ENCODE measurements at places on chromosomes 6 and 20.

- DNase-seq, result no peak
Observed at GRCh38 chr20:24459733-24460132, 9.7 kb upstream of the SYNDIG1 start.

- no peak for DNase-seq
Observed at GRCh38 chr6:14770040-14770439, 475.8 kb upstream of the JARID2 start.

- no peak for DNase-seq
Observed at GRCh38 chr20:59448196-59448595, 147.8 kb downstream of the EDN3 start.

DNA sequence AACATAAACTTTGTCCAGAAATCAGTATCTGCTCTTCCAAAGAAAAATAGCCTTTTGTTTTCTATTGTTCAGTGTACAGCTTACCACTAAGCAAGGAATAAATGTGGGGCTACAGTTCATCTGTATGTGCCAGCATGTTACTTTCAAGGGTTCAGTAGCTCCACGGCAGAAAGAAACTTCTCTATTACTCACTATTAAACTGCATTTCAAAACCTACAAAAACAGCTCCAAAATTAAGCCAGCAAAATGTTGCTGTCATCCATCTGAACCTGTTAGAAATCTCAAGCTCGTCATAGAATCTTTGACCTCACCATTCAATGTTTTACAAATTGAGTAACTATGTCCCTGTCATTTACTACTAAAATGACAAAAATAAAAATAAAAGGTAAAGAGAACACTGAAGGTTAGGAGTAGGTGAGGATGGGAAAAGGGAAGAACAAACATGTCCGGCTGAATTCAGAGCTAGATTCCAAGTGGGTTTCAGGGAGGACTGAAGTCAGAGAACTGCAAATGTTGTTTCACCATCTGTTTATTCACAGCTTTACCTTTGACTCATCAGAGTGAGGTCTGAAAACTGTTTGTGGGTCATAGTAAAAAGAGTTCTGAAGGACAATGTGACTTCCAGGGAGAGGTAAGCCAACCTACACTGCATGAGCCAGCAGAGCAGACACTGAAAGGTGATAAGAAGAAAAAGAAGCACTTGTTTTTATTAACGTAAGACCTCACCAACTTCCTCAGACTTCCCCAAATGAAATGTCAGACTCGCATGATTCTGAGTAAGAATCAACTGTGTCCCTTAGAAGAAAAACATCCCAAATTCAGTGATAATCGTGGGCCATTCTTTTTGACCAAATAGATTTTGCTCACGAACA, 62.0 kb downstream of the ATXN1 start:
- DNase-seq, result no peak

DNA sequence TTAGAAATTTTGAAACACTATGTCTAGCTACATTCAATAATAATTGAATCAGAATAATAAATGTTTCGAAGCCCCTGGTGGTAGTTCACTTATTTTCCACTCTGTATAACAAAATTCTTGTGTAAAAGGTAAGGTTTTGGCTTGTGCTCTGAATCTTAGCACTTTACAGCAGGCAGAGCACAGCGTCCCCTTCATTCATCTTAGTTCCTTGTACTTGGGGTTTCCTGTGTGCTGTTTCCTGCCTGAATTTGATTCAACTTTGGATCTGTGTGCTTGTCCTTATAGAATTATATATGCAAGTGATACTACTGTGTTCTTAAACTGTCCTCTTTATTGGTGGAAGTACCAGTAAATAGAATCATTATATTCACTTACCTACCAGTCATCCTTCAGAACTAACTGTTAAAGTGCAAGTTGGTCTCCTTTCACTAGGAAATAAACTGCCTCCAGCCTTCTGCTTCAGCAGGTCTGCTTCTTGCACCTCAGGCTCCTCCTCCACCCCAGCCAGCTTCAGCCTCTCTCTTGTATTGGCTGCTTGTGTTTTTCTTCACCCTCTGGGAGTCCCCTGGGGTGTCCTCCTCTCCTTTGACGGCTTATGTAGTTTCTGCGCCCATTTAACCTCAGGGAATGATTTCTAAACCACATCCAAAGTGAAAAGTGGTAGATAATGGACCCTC, 28.8 kb upstream of the TULP4 start:
- no peak for DNase-seq

- no peak for DNase-seq
Observed at GRCh38 chr6:14921878-14922671, 323.8 kb upstream of the JARID2 start.

DNA sequence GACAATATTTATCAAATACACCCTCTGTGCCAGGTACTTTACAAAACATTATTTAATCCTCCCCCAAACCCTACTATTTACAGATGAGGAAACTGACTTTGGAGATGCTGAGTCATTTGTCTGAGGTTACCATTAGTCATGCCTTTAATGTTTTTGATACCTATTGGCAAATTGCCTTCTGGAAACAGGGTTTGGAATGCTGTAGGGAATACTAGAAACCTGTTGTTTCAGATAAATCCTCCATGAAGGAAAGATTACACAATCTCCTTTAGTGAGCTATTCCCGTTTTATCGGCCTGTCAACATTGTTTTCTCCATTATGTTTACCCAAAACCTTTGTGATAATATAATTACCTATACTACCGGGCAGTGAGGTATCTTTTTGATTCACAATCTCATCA, 93.6 kb upstream of the ADGRF1 start:
- DNase-seq, result no peak

GRCh38 chr6:32954986-32955802, 2.3 kb upstream of the HLA-DMA start:
- DNase-seq, result no peak

DNA sequence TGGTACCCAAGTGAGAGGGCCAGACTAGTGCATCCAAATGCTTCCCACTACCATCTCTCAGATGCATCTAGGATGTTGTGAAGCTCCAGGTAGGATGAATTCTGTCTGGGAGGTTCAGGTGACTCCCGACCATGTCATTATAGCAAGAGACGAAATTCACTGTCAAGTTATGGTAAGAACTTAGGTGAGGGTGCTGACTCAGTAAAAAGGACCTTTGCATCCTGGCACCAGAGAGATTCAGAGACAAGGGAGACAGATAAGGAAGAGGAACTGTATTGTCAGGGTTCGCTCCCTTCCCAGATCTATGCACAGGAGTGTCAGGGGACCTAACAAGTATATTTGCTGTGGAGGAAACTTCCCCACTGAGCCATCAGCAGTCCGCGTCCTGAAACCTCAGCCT, 11.2 kb upstream of the PRIM2 start:
- no peak for DNase-seq

DNA sequence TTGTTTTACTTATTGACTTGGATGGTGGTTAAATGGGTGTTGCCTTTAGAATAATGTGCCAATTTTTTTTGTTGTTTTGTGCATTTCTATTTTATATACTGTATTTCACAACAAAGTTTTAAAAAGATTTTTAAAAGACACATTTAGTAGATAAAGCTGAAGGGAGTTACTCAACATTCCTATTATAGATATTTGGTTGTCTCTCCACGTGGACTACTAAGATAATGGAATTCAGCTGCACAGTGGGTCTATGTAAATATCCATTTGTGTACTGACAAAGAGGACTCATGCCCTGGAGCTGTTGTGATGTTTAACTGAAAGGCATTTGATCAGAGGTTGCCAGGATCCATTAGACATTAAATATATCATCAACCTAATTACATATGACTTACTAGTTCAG, 23.2 kb upstream of the FAM135A start:
- DNase-seq, result no peak

GRCh38 chr6:5215159-5215558, 45.6 kb downstream of the LYRM4 start:
- no peak for DNase-seq

- no peak for DNase-seq
Observed at GRCh38 chr6:105569706-105570105, 166.8 kb upstream of the PREP start.

DNA sequence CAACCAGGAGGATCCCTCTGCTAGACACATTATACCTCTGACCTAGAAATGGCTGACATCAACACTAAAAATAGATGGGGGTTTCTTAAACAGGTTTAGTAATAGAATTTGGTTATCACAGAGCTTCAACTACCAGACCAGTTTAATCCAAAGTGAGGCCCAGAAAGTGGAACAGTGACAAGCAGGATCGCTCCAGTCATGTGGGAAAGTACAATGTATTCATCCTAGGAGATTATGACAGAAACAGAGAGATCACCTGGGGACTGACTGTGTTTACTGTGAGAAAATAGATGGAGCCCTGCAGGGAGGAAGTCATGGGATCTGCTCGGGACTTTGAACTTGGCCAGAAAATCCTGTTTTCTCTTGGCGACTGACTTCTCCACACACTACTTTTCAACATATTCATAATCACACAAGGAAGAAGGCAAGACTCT, 238.7 kb upstream of the SOX4 start:
- DNase-seq, result no peak

All from NCI-H2107 (cell line).